ENCODE measurements at places on chromosomes 2 and 18. TPM values are rescaled to one million over a fixed set of nuclear protein-coding genes. Genes with fewer than 3 reads are reported as not detected.

- peak overlapping the region; percentile 44 for H3K4me3 ChIP-seq
- peaks cover 22% of the 10 kb centered on the region for H3K4me1 ChIP-seq
- peaks cover 64% of the 10 kb centered on the region for H3K27me3 ChIP-seq
- H3K36me3 ChIP-seq = no peaks in the 10 kb centered on the region
- no peak overlapping the region for H3K27ac ChIP-seq
Observed at GRCh38 chr2:118224895-118225311, 136.6 kb downstream of the INSIG2 start.

GRCh38 chr2:124836416-124836815, 811.3 kb downstream of the CNTNAP5 start:
- no peaks in the 10 kb centered on the region for H3K4me1 ChIP-seq
- H3K4me3 ChIP-seq = no peak overlapping the region
- no peak for DNase-seq
- no peak overlapping the region for H3K27ac ChIP-seq

DNA sequence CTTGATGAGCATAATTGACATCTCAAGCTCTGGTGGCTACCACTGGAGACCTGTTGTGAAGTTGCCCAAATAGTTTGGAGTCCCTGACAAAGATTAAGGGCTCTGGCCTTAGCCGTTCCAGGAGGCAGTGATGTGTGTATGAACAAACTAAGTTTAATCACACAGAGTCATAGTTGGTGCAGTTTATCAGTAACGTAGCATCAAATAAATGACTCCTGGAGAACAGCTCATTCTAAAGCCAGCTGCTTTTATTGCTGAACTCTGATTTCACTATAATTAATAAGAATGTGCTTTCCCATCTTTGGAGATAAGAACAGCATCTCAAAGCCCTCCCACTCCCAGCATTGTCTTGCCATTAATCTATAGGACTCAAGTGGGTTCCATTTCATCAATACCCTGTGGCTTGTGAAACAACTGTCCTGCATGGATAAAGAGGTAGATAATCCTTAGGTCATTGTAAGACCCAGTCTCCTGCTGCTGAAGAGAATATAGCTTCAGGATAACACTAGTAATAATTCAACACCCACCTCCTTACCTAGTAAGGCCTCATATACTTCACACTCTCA, 211.4 kb upstream of the THUMPD2 start:
- no peak overlapping the region for H3K27ac ChIP-seq
- DNase-seq = no peak
- no peaks in the 10 kb centered on the region for H3K27me3 ChIP-seq
- no peak overlapping the region for H3K4me3 ChIP-seq

DNA sequence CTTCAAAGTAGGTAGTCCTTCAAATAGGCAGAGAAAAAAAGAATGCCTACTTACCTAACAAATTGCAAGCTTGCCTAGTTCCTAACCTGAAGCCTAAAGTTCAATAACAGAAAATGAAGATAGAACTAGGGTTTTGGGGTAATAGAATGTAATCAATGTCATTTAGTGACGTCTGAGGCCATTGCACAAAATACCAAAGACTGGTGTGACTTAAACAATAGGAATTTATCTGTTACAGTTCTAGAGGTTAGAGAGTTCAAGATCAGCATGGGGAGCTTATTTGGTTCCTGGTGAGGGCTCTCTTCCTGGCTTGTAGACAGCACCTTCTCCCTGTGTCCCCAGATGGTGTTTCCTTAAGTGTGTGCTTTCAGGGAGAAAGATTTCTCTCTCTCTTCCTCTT, 4.7 kb upstream of the NPC1 start:
- peaks cover 1% of the 10 kb centered on the region for H3K27me3 ChIP-seq
- no peak overlapping the region for H3K27ac ChIP-seq
- H3K4me3 ChIP-seq = no peak overlapping the region
- peaks cover 20% of the 10 kb centered on the region for H3K4me1 ChIP-seq
- H3K36me3 ChIP-seq = no peaks in the 10 kb centered on the region

Gene PLCL1
- total RNA-seq = 1.2 TPM

Gene YES1
- 12.0 TPM for total RNA-seq

- DNase-seq = no peak
- no peaks in the 10 kb centered on the region for H3K4me1 ChIP-seq
- H3K36me3 ChIP-seq = no peaks in the 10 kb centered on the region
- H3K4me3 ChIP-seq = no peak overlapping the region
Observed at GRCh38 chr2:152359573-152360363, 24.8 kb downstream of the FMNL2 start.

DNA sequence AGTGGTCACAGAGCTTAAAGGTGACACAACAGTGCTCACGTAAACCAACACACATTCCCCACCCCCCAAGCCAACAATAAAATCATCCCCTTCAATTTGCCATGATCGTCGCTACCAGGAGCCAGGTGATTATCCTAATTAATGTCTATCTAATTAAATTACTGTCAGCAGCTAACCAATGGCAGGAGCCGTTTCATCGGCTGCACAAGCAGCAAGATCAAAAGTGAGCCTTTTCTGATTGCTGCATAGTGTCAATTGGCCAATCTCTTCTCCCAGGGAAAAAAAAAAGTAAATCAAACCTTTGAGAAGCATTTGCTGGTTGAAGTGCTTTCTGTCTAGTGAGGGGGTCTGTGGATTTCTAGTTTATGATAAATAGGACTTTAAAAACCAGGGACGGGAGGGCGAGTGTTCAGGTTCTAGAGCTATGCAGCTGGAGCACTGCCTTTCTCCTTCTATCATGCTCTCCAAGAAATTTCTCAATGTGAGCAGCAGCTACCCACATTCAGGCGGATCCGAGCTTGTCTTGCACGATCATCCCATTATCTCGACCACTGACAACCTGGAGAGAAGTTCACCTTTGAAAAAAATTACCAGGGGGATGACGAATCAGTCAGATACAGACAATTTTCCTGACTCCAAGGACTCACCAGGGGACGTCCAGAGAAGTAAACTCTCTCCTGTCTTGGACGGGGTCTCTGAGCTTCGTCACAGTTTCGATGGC, at the start of gene TBR1:
TSS of gene TBR1 (plus strand) at position 311 of the 721 bp plus-strand sequence. CDS start at position 425, 114 bp downstream.
- H3K4me3 ChIP-seq = peak within 1 kb of the TSS; percentile 57
- H3K4me1 ChIP-seq = peaks cover 47% of the 10 kb centered on the region
- H3K36me3 ChIP-seq = peaks cover 12% of the 10 kb centered on the region
- no peak within 1 kb of the TSS for H3K27ac ChIP-seq
- DNase-seq = no peak
- peaks cover 67% of the 10 kb centered on the region for H3K27me3 ChIP-seq

DNA sequence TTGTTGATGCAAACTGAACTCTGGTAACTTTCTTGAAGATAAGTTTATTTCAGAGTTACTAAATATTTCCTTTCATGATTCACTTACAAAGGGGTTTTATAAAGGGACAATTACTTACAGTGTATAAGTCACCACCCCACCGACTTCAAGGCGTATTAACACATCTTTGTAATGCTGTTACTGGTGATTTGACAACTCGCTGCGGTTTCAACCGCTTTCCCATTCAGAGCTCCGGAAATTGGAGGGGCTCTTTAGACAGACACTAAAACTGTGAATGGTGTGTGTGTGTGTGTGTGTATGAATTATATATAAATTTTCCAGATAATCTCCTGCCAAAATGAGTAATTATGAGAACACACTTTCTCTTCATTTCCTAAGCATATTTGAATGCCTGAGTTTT, 4.9 kb downstream of the TM4SF20 start:
- H3K4me1 ChIP-seq = peaks cover 5% of the 10 kb centered on the region
- no peak overlapping the region for H3K27ac ChIP-seq
- no peaks in the 10 kb centered on the region for H3K27me3 ChIP-seq
- no peak overlapping the region for H3K4me3 ChIP-seq

Gene MOCOS
- total RNA-seq = 0.25 TPM

DNA sequence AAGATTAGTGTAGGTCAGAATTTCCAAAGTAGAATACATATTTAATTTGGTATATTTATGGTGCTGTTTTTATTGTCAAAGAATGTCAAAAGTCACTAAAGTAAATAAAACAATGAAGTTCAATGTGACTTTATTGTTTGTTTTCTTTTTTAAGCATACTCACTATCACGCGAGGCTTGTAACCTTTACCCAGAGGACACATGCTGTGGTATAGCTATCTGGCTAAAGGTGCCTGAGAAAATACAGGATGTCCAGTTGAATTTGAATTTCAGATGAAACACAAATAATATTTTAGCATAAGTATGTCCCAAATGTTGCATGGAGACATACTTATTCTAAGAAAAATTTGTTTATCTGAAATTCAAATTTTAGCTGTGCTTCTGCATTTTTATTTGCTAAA, 103.3 kb upstream of the KLF7 start:
- H3K4me1 ChIP-seq = no peaks in the 10 kb centered on the region
- no peaks in the 10 kb centered on the region for H3K27me3 ChIP-seq
- no peak overlapping the region for H3K4me3 ChIP-seq
- H3K36me3 ChIP-seq = no peaks in the 10 kb centered on the region
- no peak overlapping the region for H3K27ac ChIP-seq

- H3K27me3 ChIP-seq = no peaks in the 10 kb centered on the region
- H3K36me3 ChIP-seq = peaks cover 22% of the 10 kb centered on the region
- no peak for DNase-seq
- H3K27ac ChIP-seq = no peak overlapping the region
- H3K4me3 ChIP-seq = no peak overlapping the region
Observed at GRCh38 chr2:25473758-25474340, 132.1 kb upstream of the DNMT3A start.

GRCh38 chr18:32906506-32907310, 133.9 kb upstream of the KLHL14 start:
- no peaks in the 10 kb centered on the region for H3K4me1 ChIP-seq
- H3K27ac ChIP-seq = no peak overlapping the region
- H3K36me3 ChIP-seq = no peaks in the 10 kb centered on the region
- no peak for DNase-seq

Gene LRP2
- 0.28 TPM for total RNA-seq

GRCh38 chr2:149735237-149735958, 147.8 kb upstream of the MMADHC start:
- H3K4me3 ChIP-seq = no peak overlapping the region
- H3K36me3 ChIP-seq = no peaks in the 10 kb centered on the region
- H3K27me3 ChIP-seq = no peaks in the 10 kb centered on the region
- DNase-seq = no peak

GRCh38 chr2:168090366-168091135, 156.8 kb downstream of the STK39 start:
- no peak overlapping the region for H3K27ac ChIP-seq
- H3K4me3 ChIP-seq = no peak overlapping the region
- peaks cover 27% of the 10 kb centered on the region for H3K4me1 ChIP-seq
- H3K36me3 ChIP-seq = peaks cover 33% of the 10 kb centered on the region

DNA sequence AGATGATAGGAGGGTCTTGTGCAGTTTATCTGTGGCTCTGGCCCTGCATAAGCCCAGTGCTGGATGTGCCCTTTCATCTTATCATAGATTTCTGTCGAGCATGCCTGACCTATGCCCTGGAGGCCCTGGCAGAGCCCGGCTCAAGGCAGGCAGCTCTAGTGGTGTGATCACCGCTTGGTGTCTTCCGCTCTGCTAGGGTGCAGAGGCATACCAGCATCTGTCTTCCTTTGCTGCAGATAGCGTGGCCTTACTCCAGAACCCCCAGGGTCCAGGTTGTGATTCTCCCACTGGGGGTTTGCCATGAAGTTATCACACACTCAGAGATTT, 13.7 kb upstream of the TRAF3IP1 start:
- no peaks in the 10 kb centered on the region for H3K36me3 ChIP-seq
- H3K4me1 ChIP-seq = no peaks in the 10 kb centered on the region
- no peak for DNase-seq

DNA sequence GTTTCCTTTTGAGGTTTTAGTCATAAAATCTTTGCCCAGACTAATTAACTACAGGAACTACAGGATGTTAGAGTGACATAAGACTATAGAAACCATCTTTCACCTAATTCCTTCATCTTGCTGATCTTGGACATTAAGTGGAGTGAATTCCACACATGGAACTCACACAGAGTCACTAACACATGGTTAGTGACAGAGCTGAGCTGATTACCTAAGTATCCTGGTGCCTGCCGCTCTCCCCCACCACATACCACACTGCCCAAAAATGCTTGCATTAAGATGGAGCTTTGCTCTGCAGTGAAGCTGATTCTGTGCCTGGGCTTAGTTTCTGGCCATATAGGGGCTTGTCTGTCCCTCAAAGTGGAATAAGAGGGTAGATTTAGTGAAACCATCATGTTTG, 332.9 kb upstream of the NT5C1B start:
- H3K4me3 ChIP-seq = no peak overlapping the region
- H3K27me3 ChIP-seq = no peaks in the 10 kb centered on the region
- H3K4me1 ChIP-seq = no peaks in the 10 kb centered on the region
- no peak for DNase-seq
- no peak overlapping the region for H3K27ac ChIP-seq

- peaks cover 12% of the 10 kb centered on the region for H3K27me3 ChIP-seq
- no peak for DNase-seq
- no peak overlapping the region for H3K4me3 ChIP-seq
- H3K27ac ChIP-seq = no peak overlapping the region
- H3K36me3 ChIP-seq = no peaks in the 10 kb centered on the region
Observed at GRCh38 chr2:201955702-201956141, 77.9 kb upstream of the FZD7 start.

GRCh38 chr2:150783015-150783414, 295.5 kb upstream of the RND3 start:
- H3K4me3 ChIP-seq = no peak overlapping the region
- no peaks in the 10 kb centered on the region for H3K36me3 ChIP-seq
- no peaks in the 10 kb centered on the region for H3K27me3 ChIP-seq
- DNase-seq = no peak
- H3K27ac ChIP-seq = no peak overlapping the region

DNA sequence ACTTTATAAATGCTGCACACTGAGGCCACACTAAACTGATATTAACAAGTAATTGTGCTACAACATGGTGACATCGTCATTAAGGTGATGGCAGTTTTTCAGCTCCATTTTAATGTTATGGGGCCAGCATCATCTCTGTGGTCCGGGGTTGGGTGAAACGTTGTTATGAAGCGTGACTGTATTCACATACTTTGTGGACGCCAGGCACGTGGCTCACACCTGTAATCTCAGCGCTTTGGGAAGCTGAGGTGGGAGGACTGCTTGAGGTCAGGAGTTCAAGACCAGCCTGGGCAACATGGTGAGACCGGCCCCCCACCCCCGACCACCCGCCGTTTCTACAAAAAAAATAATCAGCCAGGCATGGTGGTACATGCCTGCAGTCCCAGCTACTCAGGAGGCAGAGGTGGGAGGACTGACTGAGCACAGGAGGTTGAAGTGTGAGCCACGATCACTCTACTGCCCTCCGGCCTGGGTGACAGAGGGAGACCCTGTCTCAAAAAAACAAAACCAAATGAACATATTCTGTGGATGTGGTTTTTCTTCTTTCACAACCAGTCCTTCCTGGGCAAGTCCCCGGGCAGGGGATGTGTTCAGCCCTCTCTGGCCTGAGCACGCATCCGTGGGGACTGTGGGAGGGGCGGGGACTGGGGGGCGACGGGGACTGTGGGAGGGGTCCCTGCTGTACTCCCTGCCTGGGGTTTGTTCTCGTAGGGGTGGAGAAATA, 12.9 kb upstream of the GAL3ST2 start:
- peak overlapping the region; percentile 45 for H3K4me3 ChIP-seq
- H3K27ac ChIP-seq = peak overlapping the region; percentile 92
- peaks cover 18% of the 10 kb centered on the region for H3K36me3 ChIP-seq
- no peak for DNase-seq
- peaks cover 49% of the 10 kb centered on the region for H3K4me1 ChIP-seq

Gene SPC25
- total RNA-seq = 33.3 TPM

Gene DPP4
- total RNA-seq = 126 TPM

DNA sequence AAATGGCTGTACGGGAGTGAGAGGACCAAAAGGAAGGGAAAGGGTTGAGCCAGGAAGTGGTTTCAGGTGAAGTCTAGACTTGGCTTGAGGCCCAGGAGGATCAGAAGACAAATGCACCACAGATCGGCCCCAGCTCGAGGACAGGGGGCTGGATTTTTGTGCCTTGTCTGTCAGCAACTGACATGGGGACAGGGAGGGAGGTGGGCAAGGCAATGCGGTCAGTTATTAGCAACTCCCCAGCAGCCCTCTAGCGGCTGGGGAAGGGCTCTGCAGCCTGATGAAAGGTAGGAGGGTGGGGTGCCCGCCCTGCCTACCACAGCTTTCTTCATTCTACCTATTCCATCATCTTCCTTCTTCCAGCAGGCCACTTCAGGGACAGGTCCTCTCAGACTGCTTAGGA, 50.0 kb downstream of the CPO start:
- H3K4me1 ChIP-seq = peaks cover 20% of the 10 kb centered on the region
- H3K27me3 ChIP-seq = no peaks in the 10 kb centered on the region
- no peak overlapping the region for H3K4me3 ChIP-seq

All from activated CD4-positive, alpha-beta memory T cell treated with anti-CD3 and anti-CD28 coated beads, Interleukin-2, amount 10 ng/mL, durations not matched to agents 7 days and 5 days (primary cell).